ENCODE measurements at places on chromosomes 5 and 9.

GRCh38 chr5:93048858-93049257 is 532.2 kb downstream of the NR2F1-AS1 start:
- no peak for DNase-seq

DNA sequence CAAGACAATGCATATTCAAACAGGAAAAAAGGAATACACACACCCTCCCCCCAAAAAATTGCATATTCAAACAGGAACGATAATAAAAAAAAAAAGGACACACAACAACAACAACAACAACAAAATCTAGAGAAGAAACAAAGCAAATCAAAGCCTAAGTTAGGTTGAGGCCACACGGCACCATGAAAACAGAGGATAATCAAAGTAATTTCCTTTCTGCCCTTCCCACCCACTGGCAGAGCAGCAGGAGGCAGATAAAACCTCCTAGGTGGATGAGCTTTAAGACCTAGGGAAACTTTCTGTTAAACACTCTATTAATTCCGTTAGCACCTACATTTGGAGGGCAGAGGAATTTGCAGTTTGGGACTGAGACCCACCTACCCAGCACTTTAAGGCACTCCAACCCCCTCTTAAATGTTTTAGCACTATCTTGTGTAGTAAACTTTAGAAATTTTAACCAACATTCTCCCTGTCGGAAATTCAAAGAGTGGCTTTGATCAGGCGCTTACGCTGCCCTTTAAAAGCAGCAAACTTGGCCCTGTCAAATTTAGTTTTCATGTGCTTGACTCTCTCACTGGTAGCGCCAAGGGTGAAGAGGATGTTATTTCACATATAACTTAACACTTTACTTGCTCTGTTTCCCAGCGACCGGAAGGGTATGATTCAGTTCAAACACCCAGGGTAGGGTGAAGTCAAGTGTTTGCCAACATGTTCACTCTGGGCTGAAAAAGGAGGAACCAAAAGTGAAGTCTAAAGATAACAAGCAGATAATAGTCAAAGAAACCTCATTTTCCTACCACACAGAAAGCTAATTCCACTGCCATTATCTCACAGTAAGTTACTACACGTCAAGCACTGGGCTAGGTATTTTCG is 9.2 kb downstream of the ENC1 start:
- no peak for DNase-seq

DNA sequence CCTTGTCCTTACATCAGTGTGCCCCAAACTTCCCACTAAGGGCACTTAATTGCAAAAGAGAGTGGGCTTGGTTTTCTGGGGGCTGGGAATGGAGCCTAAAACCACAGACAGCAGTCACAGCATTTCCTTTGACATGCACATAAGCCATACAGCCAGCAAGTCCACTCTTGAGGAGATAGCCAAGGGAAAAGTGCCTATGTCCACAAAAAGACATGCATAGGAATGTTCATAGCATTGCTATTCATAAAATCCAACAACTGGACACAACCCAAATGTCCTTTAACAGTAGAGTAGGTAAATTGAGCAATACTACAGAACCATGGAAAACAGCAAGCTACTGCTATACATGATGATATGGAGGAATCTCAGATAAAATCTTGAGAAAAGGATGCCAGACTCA is 11.7 kb upstream of the FAT2 start:
- DNase-seq = no peak

- DNase-seq = no peak
These were observed 180.3 kb downstream of the C9orf152 start for GRCh38 chr9:110027671-110028081.

Data from stimulated activated CD4-positive, alpha-beta T cell treated with anti-CD3 and anti-CD28 coated beads, TNF-alpha, amount 100 ng/mL, for 1 hour (primary cell).